ENCODE measurements at places on chromosomes 1 and 21. TPM values are rescaled to one million over a fixed set of nuclear protein-coding genes. Genes with fewer than 3 reads are reported as not detected.

Gene MRPS14
- 22.8 TPM for total RNA-seq

Gene TMEM82
- 18.0 TPM for total RNA-seq

Gene SLC9C2
- not detected for total RNA-seq

GRCh38 chr1:183484254-183484653 lies 12.0 kb downstream of the SMG7 start:
- DNase-seq: no peak

DNA sequence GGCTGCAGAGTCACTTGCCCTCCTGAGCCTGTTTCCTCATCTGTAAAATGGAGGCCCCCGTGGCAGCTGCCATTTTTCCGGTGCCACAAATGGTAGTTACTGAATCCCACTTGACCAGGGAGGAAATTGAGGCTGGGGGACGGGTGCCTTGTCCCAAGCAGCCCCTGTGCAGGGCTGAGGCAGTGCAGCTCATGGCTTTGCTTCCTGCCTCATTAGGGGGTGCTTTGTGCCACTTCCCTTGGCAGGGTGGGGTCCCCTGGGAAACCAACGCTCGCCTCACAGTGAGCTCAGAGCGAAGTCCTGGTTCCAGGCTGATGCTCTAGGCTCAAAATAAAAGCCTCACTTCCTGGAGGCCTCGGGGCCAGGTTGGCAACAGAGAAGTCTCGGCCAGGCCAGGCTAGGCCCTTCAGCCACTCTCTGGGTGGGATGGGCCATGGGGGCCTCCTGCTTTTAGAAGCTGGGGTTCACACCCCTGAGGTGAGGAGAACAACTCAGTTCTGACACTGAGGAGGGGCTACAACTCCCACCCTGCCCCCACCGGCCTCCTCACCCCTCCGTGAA lies 6.8 kb downstream of the LAPTM5 start:
- no peak for DNase-seq

- DNase-seq: no peak
These were observed 1.7 kb upstream of the ADAMTS4 start for GRCh38 chr1:161200421-161200991.

DNA sequence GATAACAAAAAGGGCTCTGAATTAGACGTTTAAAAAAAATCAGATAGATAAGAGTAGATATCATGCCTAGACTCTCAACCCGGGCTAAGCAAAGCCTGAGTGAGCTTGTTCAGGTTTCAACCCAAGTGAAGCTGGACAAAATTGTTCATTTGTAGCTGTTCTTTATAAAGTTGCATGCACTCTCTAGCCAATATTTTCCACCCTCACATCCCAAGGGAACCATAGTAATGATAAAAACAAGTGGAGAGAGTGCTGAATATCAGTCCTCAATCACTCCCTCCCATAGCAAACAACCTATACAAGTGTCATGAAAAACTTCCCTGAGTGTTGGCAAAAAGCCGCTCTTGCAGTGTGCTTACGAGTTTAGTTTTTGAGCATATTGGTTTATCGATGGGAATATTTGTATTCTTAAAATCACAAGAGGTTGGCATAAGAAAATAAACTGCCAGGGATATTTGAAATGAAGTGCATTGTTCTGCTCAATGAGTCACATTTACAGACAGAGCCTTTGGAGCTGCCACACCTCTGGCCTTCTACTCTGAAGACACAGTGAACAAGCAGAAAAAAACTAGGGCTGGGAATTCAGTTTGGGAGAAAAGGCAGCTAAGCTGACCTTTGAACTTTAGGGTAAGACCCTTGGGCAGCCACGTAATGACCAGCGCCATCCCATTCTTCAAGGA lies 2.2 kb upstream of the CLCA2 start:
- DNase-seq: no peak
